Stimulated activated CD8-positive, alpha-beta memory T cell treated with anti-CD3 and anti-CD28 coated beads, Interleukin-4, amount 100 ng/mL, for 1 hour (primary cell): ENCODE measurements at places on chromosomes 11 and 22.

DNA sequence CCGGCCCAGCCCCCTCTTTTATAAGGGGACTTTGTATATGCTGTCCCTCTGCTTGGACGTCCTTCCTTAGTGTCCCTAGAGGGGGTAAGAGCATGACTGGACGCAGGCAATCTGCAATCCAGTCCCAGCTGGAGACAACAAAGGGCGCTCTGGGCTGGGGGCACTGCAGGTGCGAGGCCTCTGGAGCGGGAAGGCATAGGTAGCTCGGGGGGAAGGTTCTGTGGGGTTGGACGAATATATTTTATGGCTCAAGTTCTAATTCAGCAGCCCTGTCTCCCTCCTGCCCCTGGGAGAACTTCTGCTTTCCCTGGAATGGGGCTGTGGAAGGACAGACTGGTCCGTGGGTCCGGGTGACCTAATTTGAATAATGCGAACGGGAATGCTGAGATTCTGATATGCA lies 40.0 kb downstream of the KCNJ4 start:
- no peak for DNase-seq

DNA sequence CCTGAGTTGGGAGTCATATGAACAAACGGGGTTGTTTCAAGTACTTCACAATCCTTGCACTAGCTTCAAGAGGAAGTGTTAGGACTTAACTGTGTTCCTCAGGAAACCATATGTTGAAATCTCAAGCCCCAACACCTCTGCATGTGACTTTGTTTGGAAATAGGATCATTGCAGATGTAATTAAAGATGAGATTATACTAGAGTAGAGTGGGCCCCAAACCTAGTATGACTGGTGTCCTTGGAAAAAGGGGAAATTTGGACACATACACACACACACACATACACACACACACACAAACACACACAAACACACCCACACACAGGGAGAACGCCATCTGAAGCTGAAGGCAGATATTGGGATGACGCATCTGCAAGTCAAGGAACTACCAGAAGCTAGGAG lies 6.4 kb upstream of the CEP295 start:
- DNase-seq, result no peak

DNA sequence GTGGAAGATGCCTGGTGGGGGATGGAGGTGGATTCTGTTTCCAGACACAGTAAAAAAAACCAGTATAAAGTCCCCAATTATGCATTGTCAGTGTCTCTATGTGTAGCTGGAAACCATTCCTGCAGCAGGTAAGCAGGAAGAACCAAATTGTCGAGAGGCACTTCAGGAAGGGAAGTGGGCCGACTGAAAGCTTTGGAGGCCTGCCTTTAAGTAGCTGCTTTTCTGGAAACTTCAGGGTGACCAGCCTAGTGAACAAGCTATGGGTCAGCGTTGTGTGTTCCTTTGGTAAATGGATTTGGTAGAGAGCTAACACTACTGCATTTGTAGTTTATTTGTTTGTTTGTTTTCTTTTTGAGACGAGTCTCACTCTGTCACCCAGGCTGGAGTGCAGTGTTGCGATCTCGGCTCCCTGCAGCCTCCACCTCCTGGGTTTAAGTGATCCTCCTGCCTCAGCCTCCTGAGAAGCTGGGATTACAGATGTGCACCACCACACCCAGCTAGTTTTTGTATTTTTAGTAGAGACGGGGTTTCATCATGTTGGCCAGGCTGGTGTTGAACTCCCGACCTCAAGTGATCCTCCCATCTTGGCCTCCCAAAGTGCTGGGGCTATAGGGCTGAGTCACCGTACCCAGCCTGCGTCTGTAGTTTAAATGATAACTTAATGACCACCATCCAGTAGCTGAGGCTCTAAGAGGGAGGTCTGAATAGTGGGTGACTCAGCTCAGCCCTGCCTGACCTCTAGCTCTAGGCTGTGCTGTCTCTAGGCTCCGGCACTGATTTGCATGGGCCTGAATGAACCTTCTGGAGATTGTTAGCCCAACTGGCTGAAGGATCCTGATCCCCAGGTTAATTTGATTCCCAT lies 12.8 kb downstream of the PTPRJ start:
- no peak for DNase-seq

- DNase-seq, result no peak
Measured at GRCh38 chr11:84089072-84090057, 803.2 kb upstream of the CCDC90B start.

- DNase-seq, result no peak
Measured at GRCh38 chr11:110311783-110312579, 15.6 kb upstream of the RDX start.

DNA sequence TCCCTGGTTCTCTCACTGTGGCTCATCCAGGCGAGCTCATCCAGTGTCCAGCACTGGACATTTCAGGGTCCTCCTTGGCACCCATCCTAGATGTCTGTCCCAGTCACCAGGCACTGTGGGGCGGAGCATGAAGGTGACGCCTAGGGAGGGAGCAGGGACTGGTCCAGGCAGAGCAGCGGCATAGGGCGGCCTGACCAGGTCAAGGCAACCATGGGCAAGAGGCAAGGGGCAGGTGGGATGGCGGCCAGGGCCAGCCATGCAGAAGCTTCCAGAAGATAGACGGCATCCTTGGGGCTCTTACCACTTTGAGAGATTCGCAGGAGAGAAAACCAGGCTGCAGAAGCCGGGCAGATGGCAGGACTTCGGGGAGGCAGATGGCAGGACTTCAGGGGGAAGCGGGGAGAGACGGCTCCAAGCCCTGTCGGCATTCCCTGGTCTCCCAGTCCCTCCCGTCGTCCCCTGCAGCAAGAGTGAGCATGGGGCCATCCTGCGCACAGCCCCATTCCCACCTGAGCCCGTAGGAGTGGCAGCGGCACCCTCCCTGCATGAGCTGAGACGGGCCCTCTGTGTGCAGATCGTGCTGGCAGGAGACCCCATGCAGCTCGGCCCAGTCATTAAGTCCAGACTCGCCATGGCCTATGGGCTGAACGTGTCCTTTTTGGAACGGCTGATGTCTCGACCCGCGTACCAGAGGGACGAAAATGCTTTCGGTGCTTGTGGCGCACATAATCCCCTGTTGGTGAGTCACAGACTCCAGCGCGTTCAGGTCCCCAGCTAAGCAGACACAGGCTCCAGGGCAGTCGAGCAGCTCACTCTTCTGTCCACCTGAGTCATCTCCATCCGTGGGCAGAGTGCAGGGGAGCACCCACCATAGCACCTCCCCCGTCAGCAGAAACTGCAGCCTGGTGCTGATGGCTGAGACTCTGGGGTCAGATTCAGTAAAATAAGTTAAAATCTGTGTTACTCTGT lies 20.1 kb upstream of the PANX2 start:
- DNase-seq, result no peak

GRCh38 chr11:14905104-14906033 lies 13.3 kb upstream of the CYP2R1 start:
- DNase-seq, result peak; percentile 42

- DNase-seq, result no peak
Measured at GRCh38 chr11:62542750-62543567, 3.6 kb downstream of the AHNAK start.

DNA sequence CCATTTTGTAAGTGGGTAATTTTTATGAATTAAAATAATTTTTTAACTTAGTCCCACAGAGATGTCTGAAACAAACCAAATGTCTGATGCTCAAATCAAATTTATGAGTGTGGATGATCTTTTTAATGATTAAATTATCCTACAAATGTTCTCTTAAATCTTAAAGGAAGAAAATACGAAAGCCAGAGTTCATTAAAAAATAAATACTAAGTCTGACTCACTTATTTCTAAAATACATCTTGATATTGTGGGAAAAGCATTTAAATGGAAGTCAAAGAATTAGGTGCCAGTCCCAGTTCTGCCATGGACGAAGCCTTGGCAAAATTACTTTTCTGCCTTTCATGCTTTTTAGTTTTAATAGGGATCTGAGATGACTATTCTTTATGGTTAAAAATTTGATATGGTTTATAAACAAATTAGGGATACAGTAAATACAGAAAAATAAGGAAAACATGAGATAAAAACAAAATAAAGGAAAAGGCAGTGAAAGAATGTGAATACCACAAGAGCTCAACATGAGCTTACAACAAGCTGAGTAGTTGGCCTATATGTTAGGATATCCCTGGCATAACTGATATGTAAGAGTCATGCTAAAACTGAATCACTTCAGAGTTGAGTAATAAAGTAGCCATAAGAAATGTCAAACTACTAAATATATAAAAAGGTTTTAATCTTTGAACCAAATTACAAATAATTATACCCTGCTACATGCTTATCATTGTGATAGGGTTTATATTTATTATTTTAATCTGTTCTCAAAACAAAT lies 9.2 kb downstream of the CCDC34 start:
- DNase-seq, result no peak

DNA sequence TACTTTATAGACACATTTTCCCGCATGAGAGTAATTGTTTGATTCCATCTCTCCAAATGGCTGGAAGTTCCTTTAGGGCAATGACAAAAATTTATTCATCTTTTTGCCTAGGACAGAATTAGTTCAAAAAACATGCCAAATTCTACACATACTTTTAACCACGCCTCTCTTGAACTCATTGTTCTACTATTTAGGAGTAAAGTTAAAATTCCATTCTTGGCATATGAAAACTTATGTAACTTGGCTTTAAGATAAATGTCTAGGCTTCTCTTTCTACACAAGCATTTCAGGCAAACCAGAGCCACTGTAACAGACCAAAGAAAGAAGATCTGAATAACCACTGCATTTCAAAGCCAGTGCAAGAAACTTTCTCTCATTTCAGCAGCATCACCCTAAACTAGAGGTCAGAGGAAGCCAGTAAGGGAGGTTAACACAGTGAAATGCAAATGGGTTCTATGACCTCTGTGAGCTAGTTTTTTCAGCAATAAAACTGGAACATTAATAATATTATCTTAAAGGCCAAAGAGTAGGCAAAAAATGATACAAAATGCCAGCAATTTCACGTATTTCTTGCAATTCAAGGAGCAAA lies 73.0 kb downstream of the RSF1 start:
- no peak for DNase-seq

DNA sequence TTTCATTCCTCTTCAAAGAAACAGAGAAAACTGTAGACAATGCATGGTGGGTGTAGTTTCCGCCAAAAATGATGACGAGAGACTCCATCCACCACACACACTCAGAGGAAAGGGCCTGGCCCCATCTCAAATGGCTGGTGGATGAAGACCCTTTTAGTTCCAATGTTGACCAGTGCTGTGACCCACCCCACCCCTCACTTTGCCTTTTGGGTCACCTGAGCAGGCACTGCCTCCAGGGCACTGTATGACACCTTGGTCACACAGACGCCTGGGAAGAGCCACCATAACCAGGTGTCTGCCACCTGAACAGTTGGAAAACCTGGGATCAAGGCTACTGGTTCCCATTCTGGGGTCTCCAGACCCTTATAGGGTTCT lies 121.3 kb downstream of the MPPED1 start:
- DNase-seq, result no peak

DNA sequence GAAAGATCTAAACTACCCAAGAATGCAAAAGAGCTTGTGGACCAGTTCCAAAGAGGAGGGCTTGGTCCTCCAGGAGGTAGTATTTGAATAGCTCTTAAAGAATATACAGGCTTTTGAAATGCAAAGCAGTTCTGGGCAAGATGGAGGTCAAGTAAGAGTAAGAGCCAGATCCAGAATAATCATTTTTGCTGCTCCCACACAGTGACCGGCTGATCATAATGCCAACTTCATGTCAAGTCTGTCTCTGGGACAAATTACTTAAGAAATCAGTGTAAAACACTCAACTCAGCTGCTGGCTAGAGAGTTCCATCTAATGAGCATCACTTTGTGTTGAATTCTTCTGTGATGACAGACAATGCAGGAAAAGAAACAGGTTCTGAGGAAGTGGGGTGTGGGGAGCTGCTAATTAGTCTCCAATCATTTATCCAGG lies 250.9 kb upstream of the NARS2 start:
- DNase-seq, result no peak

DNA sequence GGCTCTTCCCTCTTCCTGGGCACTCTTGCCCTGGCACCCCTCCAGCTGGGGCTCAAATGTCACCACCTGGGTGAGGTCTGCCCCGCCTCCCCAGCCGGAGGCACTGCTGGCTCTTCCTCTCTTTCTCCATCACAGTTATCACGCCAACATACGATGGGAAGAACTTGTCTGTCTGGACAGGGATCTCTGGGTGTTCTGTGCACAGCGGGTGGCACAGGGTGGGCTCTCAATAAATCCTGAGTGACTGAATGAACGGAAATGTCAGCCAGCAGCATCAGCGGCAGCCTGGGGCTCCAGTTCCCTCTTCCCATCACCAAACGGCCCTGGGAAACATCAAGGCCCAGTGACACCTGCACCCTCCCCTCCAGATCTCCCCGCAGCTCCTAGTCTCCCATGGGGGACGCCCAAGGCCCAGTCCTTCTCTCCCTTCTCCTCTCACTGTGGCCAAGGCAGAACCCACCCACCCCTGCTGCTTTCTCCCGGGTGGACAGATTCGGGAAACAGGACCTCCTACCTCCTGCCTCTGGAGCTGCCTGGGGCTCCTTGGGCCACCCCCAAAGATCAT lies 440 bp upstream of the SLC25A45 start:
- no peak for DNase-seq

GRCh38 chr22:39431821-39432251 lies 25.0 kb upstream of the MGAT3 start:
- DNase-seq, result no peak

- DNase-seq, result no peak
Measured at GRCh38 chr22:35993048-35993714, 35.4 kb downstream of the RBFOX2 start.

DNA sequence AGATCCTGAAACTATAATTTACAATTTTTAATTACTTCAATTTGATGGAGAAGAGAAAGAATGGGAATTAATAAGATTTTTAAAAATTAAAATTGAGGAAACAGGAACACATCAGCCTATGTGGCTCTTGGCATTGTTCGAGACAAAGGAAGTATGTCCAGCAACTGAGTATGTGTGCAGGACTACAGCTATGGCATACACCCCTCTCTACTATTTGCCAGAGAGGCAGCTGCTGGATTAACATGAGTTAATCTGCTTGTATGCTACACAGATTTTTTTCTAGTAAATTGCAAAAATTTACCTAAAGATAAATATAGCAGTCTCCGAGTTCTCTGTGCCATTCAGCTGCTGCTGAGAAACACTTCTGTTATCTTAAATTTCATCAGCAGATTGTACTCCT lies 70.6 kb downstream of the PHF21A start:
- DNase-seq, result no peak

DNA sequence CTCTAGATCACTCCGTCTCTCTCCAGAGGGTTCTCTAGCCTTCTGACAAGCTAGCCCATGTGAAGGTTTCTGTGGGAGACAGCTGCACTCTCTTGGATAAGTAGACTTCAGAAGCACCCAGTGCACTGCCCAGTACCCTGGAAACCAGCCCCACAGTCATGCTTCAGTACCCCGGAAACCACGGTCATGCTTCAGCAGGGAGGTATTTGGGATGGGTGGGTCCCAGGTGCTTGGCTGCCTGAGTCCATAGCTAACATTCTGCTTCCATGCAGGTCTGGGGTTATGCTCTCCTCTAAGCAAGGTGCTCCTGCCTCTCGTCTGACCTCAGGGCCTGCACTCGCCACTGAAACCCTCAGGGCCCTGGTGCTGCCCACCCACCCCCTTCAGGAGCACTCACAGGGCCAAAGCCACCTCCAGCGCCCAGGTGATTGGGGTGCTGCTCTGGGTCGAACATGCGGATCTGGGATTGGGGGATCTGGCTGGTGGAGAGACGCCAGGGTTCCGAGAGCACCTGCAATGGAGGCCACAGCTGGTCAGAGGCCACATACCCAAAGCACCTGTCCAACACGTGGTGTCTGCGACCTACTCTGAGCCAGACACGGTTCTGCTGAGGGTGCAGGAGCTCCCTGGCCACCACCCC lies 7.3 kb upstream of the SYCE3 start:
- DNase-seq, result no peak

- DNase-seq, result no peak
Measured at GRCh38 chr22:41876675-41877074, 38.2 kb downstream of the SHISA8 start.

- DNase-seq, result no peak
Measured at GRCh38 chr11:130269326-130269943, 45.3 kb downstream of the ZBTB44 start.
